ENCODE measurements at places on chromosomes 4 and X.
A peak's percentile ranks its signal among the peaks of the same experiment; 100 is the strongest.

GRCh38 chr4:40648742-40649281, 19.1 kb upstream of the RBM47 start:
- DNase-seq, result no peak

DNA sequence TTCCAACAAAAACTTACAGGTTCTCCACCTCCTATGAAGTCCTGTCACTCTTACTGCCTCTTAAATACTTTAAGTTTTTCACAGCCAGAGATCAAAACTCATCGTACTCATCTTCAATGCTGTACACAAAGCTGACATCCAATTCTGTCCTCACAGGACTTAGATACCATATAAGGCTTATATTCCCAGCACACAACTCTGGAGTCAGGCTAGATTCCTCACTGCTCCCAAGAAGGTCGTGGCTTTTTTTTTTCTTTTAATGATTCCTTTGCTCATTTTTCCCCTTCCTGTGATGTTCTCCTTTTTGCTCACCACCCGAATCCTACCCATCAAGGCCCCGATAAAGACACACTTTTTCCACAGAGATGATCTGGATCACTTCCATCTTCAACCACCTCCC, 914 bp downstream of the TRAPPC2 start:
- DNase-seq, result no peak

- no peak for DNase-seq
Measured at GRCh38 chr4:94758141-94758699, 465 bp downstream of the BMPR1B start.

GRCh38 chr4:84502955-84503373, 3.9 kb upstream of the NKX6-1 start:
- no peak for DNase-seq

DNA sequence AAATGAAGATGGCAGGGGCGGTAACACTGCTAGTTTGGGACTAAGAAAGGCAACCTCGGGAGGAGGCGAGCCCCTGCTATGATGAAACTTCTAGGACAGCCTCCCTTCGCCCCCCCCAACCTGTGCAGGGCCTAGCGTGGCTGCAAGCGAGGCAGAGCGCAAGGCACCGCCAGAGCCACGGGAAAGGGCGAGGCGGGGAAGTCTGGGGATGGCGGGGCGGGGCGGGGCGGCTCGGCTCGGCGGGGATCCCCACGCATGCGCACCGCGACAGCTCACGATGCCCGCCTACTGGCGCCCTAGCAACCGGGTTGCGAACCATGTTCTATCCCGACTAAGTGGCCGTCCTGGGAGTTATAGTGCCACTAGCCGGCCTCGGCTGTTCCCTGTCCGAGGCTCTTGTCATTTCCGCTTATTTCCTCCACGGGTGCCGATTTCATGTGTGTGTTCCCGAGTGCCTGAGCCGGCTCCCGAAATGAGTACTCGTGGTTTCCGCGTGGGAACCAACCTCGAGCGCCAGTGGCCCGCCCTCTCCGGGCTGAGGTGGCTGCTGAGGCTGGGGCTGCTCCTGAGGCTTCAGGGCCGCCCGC, 28.7 kb upstream of the RBMX start:
- peak; percentile 69 for DNase-seq

GRCh38 chr4:81410680-81411079, 61.0 kb downstream of the RASGEF1B start:
- DNase-seq, result no peak

GRCh38 chrX:119488749-119489148, 20.5 kb downstream of the SLC25A5 start:
- peak; percentile 42 for DNase-seq

- DNase-seq, result no peak
Measured at GRCh38 chr4:3822230-3822947, 56.2 kb downstream of the ADRA2C start.

GRCh38 chr4:44256414-44256813, 192.2 kb downstream of the KCTD8 start:
- DNase-seq, result no peak

DNA sequence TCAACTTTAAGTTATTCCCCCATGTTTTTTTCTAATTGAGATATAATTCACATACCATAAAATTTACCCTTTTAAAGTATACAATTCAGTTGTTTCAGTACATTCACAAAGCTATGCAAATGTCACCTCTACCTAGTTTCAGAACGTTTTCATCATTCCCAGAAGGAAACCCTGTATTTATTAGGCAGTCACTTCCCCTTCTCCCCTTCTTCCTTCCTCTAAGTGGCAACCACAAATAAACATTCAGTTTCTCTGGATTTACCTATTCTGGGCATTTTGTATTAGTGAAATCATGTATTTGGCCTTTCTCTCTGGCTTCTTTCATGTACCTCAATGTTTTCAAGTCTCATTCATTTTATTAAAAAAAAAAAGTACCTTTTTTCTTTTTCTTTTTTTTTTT, 101.9 kb downstream of the TET2 start:
- DNase-seq, result no peak

- DNase-seq, result no peak
Measured at GRCh38 chrX:9379697-9380551, 84.9 kb upstream of the TBL1X start.

DNA sequence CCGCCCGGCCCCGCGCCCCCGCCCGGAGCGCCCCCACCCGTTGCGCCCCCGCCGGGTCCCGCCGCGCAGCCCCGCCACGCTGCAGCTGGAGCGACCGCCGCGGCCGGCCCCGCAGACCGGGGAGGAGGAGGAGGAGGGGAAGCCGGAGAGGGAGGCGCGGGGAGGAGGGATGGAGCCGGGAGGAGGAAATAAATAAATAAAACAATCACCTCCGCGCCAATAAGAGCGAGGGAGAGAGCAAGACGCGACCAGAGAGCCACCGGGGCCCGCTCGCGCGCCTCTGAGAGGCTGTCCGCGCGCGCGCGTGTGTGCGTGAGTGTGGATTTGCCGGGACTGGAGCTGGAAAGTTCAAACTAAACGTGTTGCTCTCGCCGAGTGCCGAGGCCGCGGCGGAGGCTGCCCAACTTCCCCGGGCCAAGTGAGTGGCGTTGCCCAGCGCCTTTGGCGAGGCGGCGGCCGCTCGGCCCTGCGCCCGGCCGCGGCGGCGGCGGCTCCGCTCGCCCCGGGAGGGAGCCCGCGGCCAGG, 2184.4 kb upstream of the TENM3 start:
- DNase-seq, result no peak

DNA sequence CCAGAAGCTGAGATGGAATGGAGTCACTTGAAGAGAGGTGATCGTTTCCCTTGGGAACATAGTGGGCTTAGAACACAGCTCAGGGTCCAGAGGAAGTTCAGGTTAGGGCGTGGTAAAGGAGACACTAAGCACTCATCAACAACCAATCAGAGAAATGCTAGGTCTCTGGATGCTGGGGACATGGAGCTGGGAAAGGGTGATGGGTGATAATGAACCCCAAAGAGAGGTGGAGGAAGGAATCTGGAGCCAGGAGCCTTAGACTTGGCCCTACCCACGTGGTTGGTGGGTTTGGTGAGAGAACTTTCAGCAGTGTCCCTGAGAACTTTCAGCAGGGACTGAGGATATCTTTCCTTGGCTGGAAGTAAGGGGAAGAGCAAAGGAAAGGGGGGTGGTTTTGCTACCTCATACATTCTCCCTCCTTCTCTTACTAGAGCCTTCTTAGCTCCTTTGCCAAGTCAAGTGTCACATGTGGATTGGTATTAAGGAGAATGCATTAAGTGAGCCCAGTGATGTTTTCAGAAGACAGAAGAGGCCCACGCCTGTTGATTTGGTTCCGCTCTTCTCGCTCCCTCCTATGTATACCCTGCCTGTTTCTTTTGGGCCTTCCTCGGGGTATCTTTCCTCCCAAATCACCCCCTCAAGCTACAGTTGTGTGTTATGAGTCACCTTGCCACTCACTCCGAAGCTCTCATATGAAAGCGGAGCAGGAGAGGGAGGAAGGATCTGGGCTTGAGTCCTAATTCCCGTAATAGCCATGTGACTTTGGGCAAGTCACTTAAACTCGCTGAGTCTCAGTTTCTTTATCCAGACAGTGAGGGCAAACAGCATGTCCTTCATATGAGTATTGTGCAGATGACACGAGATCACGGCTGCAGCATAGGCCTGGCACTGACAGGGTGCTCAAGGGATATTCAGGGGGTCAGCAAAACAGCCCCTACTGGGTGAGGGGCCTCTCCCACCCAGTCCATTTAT, 63.1 kb downstream of the TSC22D3 start:
- no peak for DNase-seq

GRCh38 chr4:7189066-7189465, 3.3 kb upstream of the SORCS2 start:
- DNase-seq, result no peak

GRCh38 chr4:173513651-173514050, 16.4 kb downstream of the HAND2 start:
- DNase-seq, result no peak

GRCh38 chr4:53644607-53645006, 53.3 kb upstream of the LNX1 start:
- no peak for DNase-seq

- DNase-seq, result no peak
Measured at GRCh38 chr4:99507349-99507748, 3.5 kb upstream of the C4orf17 start.

GRCh38 chr4:140333523-140333922, 39.9 kb upstream of the SCOC start:
- no peak for DNase-seq

DNA sequence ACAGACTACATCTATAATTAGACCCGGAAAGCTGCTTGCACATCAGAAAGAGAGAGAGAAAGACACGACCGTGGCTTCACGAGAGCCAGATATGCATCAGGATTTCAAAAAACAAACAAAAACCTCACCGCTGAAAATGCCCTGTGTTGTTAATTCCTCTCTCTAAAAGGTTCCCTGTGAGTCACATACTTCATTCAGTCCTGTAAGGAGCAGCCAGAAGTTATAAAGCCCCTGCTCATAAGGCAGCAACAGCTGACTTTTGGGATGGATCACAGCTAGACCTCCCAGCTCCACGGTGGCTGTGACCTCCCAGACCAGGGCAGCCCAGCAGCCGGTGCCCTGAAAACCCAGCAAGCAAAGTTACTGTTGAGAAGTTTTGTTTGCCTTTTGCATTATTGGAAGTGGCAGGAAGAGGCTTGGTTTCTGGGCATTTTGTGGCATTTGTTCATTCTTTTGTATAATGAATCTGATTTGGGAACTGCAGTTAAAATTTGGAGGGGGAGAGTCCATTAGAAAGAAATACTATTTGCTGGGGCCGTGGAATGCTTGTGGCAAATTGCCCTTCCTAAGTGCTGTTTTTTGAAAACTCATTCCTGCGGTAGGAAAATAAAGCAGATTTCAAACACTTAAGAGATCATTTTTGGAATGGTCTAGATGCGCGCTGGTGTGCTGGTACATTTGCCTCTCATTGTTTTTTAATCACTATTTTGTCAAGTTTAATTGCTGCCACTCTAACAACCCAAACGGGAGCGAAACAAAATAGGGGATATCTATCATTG, 520.4 kb downstream of the BCOR start:
- no peak for DNase-seq

GRCh38 chr4:8587469-8588195, 4.9 kb upstream of the CPZ start:
- DNase-seq, result no peak

DNA sequence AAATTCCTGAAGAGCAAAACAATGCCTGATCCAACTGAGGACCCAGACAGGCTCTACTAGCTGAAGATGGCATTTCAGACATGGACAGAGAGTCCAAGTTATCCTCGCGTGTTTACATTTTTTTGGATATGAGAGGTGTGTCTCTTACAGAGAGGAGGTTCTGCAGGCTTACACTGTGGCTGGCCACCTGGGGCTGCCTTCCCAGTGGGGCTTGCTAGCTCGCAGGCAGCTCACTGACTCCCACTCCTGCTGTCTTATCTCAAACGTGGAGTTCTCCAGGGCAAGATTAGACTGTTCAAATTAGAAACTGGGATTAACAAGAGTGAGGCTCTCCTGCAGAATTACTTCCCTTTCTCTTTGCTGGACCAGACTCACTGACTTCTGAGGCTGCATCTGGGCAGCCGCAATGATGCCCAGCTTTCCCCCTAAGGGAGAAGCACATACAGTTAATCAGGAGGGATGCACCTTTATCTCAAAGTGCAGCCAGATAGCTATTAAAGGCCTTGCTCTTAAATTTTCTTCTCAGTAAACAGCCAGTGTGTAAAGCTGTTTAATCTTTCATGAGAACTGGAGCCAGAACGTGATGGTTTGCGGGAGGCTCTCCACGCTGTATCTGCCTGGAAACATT, 123.0 kb downstream of the ENPP6 start:
- DNase-seq, result no peak

DNA sequence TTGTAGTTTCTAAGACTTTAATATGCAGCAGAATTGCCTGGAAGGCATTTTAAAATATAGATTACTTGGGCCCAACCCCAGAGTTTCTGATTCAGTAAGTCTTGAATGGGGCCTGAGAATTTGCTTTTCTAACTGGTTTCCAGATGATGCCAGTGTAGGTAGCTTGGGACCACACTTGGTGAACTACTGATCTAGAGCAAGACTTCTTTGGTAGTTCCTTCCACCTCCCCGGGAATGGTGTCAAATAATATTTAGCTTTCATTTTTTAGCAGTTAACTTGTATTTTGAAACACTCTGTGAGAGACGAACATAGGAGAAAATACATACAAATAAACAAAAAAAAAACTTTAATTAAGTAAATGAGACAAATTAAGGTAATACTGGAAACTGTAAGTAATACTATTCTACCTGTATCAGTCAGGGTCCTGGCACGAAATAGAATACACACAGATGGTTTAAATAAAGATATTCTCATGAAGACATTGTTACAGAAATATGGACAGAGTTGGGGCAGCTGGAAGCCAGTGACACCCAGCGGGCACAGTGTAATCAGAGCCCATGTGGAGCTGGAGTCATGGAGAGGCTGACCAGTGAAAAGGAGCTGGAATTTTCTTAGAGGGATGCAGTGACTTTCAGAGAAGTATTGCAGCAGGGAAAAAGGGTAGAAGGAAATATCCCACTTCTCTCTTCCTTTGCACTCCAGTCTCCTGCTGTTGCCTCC, 905.7 kb downstream of the CCSER1 start:
- no peak for DNase-seq

GRCh38 chr4:143641361-143641760, 59.1 kb downstream of the FREM3 start:
- DNase-seq, result no peak

DNA sequence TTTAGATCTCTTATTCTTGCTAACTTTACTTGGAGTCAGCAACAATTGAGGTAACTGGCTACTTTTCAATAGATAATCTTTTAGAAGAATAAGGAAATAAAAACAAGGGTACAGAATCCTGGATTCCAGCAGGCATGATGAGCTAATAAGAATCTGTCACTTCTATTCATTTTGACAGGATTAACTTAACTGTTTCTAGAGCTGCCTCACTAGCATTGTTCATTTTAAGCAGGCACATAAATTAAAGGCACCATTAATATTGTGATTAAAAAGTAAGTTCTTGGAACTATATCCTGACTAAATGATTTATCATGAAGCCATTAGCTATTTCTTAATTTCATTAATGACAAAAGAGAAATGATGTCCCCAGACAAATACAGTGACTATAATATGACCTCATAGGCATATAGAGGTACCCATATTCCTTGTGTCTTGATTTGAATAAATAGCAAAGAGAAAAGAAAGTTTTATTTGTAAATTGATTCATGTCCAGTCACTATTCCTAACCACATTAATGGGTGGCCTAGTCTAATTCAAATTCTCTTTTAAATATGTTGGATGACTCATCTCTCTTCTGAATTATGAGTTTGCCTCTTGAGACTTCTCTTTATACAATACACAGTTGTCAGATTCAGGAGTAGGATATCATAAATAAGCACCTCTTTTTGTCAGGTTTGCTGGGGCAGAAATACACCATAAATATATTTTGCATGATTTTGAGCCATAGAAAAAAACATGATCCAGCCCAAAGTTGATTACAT, 343.0 kb downstream of the SLITRK2 start:
- DNase-seq, result no peak

All from NAMALWA (cell line).